ENCODE measurements at places on chromosomes 7 and 10.

- peak; percentile 26 for DNase-seq
Measured at GRCh38 chr7:144818511-144818910, 17.3 kb downstream of the TPK1 start.

- no peak for DNase-seq
Measured at GRCh38 chr7:130887957-130888371, 154.0 kb upstream of the KLF14 start.

GRCh38 chr7:152937282-152937681 lies 177.7 kb downstream of the ACTR3B start:
- no peak for DNase-seq

GRCh38 chr10:77400033-77400432 lies 237.6 kb downstream of the KCNMA1 start:
- no peak for DNase-seq

Data from immature natural killer cell (primary cell).